ENCODE measurements at places on chromosomes 7 and 10.

GRCh38 chr10:84706875-84707274 is 378.5 kb downstream of the CCSER2 start:
- no peak for DNase-seq

GRCh38 chr7:156768698-156769472 is 124.1 kb downstream of the LMBR1 start:
- no peak for DNase-seq

DNA sequence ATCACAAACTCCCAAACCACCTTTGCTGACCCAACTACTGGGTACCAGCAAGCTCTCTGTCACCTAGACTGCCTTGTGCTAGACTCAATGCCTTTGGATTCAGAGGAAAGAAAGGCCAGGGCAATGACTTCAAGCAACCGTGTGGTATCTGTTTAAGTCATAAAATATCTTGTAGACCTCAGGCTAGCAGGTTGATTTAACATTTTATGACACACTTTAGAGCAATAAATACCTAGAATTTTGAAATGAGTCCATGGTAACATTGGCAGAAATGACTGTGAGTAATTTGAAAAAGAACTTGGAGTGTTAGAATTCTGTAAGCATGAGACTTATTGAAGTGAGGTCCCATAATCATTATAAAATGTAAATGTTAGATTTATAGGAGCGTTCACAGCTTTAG is 87.2 kb downstream of the TWIST1 start:
- peak; percentile 68 for DNase-seq

GRCh38 chr10:36119455-36119854 is 477.4 kb upstream of the FZD8 start:
- DNase-seq, result no peak

DNA sequence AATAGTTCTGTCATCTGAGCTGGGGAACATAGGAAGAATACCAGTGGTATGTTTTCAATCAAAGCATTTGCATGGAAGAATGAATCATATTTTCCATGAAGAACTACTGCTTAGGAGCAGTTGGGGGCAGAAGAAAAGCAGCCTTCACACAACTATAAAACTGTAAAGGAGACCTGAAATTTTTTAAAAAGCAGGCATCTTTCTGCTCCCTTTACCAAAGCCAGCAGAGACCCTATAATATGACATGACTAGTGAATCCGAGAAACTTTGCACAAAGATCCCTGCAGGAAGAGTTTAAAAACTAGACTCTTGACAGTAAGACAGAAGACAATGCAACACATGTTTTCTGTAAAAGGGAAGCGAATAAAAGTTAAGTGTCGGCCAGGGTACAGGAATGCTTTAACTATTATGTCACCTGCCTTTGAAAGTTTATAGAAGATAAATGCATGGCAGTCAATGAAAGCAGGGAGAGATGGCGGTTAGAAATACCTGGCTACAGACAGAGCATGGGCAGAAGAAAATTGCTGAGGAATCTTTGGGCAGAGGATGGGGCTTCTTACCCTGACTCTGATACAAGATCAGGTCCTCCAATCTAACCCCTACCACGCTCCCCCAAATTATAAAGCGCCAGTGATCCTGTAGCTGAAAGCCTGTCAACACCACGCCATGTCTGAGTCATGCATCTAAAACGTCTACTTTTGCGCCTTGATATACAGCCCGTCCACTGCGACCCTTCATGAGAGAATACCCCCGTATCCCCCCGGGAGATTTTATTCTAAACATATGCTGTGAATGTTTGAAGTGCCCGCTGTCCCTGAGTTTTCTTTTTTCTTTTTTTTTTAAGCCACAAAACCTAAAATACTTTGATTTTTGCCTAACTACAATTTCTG is 93.1 kb downstream of the GLI3 start:
- peak; percentile 79 for DNase-seq

GRCh38 chr10:69398466-69398865 is 18.3 kb downstream of the TACR2 start:
- DNase-seq, result no peak

GRCh38 chr7:55078465-55079372 is 59.9 kb downstream of the EGFR start:
- DNase-seq, result no peak
